Left ventricle myocardium inferior (tissue), 1 donor: ENCODE measurements at places on chromosomes 6 and 20. TPM values are rescaled to one million over a fixed set of nuclear protein-coding genes. Genes with fewer than 3 reads are reported as not detected.

The TENT5A gene
- total RNA-seq, result 44.4 TPM

The KCNK17 gene
- 0.52 TPM for total RNA-seq

The TMEM200A gene
- total RNA-seq, result not detected

The C6orf52 gene
- 1.5 TPM for total RNA-seq

The OXT gene
- total RNA-seq, result not detected

The FARS2 gene
- 16.7 TPM for total RNA-seq

The SLC22A2 gene
- not detected for total RNA-seq

The TINAG gene
- total RNA-seq, result 0.41 TPM

The HLA-DQB2 gene
- total RNA-seq, result 1.9 TPM

The DEFB127 gene
- not detected for total RNA-seq

The GGTLC1 gene
- not detected for total RNA-seq

The BFSP1 gene
- 0.66 TPM for total RNA-seq

The CLDN20 gene
- not detected for total RNA-seq

The FAM83B gene
- total RNA-seq, result 0.63 TPM

The BPI gene
- not detected for total RNA-seq

The DNAAF9 gene
- total RNA-seq, result 26.2 TPM

The KIFC1 gene
- total RNA-seq, result 0.49 TPM

The PRRT1 gene
- 1.0 TPM for total RNA-seq
